Putamen (tissue), 1 donor: ENCODE measurements at places on chromosomes 4 and X.

DNA sequence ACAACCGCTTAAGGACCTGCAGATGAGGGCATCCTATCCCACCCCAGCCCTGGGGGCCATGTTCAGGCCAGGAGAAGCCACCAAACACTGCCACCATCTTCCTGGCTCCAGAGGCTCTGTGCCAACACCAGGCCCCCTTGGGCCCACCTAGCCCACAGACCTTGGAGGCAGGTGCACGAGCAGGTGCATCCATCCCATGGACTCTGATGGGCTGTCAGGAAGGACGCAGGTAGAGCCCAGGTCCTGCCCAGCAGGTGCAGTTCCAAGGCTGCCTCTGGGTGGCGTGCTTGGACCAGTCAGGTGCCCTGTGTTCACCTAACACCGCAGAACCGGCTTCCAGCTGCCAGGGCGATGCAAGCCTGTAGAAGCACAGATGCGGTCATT, 22.8 kb upstream of the PDE6B start:
- DNase-seq, result no peak

GRCh38 chr4:52957220-52957686, 95.1 kb downstream of the RASL11B start:
- no peak for DNase-seq

DNA sequence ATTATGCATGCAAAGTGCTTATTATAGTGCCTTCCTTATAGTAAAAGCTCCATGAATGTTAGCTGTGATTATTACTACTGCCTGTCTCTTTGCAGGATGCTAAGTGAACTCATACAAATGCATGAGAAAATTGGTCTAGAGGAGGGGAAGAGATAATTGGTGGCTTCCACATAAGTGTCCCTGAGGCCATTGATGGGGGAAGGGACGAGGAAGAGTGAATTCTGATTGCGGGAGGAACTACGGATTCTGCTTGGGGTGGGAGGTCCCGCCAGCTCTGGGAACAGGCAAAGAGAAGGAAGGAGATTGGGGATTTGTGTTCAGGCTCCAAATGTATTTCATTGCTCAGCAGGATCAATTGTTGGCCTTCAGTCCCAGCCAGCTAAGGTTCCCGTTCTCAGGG, 11.6 kb upstream of the ARHGAP36 start:
- no peak for DNase-seq

GRCh38 chr4:140187316-140187695, 33.3 kb upstream of the MAML3 start:
- DNase-seq, result no peak

- no peak for DNase-seq
These were observed 311.5 kb downstream of the OPHN1 start for GRCh38 chrX:68121835-68122234.

GRCh38 chr4:2686379-2687265, 69.5 kb downstream of the TNIP2 start:
- no peak for DNase-seq

GRCh38 chr4:89268679-89269078, 38.9 kb downstream of the GPRIN3 start:
- DNase-seq, result no peak

DNA sequence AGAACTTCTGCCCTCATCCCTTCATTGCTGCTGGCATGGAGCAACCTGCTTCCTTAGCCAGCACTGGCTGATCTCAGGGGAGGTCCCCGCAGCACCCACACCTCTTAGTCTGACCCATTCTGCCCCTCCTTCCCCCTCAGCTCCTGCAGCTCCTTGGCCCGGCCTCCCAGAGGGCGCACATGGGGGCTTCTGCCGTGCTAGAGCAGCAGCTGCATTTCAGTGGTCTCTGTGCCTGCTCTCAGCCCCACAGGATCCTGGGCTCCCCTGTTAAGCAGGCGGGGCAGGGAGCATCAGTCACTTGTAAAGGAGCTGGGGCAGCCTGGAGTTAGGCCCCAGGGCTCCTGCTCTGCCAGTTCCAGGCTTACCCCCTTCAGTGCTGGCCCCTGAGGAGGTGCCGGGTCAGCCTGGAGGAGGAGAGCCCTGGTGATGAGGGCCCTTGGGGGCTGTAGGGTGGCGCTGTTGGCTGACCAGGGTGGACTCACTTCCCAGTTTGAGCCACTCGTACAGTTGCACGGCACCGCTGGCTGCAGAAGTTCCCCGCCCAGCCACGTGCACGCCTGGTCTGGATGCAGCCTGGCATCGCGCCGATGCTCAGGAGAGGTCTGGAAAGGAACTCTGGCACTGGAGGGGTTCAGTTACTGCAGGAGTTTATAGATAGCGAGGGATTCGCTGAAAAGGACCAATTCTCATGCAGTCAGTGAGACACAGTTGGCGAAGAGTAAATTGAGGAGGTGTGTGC, 85.1 kb upstream of the PSAPL1 start:
- DNase-seq, result no peak

GRCh38 chr4:74516303-74516702, 71.4 kb downstream of the AREG start:
- DNase-seq, result no peak

GRCh38 chr4:185772391-185773093, 39.5 kb downstream of the SORBS2 start:
- DNase-seq, result no peak

DNA sequence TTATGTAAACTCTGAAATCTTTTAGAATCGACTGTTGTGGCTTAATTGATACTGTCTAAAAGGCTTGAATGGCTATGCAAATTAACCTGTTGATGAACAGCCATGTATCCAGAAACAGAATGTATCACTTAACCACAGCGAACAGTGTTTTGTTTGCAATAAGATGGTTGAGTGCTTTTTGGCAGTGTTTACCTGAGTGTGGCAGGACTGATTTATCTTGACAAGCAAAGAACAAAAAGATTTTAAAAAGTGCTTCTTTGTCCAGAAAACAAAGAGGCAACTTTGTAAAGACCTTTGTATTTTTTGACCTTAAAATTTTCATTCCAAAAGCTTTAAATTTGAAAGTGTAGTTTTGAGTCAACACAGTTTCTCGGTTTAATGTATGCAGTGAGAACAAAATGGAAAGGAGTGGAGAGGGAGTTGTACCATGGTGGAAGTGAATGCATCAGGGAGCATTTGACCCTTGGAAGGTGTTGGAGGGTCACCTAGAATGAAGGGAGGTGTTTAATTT, 18.0 kb downstream of the ARHGAP10 start:
- no peak for DNase-seq

GRCh38 chr4:26000274-26000950, 86.4 kb downstream of the SMIM20 start:
- no peak for DNase-seq
